Hippocampal formation (tissue), 2 donors: ENCODE measurements at places on chromosomes 1 and 21.

DNA sequence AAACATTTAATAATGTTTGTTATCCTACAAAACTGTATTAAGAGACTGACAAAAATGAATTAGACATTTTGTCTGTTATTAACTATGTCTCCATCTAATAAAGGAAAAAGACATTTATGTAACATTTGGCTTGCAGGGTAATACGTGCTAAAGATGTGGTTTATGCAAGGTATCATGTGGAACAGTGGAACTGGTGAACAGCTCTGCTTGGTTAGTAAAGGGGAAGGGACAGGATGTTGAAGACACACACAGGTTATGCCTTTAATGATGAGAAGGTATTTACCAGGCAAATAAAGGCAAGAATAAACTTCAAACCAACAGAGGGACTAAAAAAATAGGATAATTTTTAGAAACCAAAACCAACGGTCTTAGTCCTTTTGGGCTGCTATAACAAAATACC lies 93.1 kb downstream of the UCHL5 start:
- DNase-seq: no peak

DNA sequence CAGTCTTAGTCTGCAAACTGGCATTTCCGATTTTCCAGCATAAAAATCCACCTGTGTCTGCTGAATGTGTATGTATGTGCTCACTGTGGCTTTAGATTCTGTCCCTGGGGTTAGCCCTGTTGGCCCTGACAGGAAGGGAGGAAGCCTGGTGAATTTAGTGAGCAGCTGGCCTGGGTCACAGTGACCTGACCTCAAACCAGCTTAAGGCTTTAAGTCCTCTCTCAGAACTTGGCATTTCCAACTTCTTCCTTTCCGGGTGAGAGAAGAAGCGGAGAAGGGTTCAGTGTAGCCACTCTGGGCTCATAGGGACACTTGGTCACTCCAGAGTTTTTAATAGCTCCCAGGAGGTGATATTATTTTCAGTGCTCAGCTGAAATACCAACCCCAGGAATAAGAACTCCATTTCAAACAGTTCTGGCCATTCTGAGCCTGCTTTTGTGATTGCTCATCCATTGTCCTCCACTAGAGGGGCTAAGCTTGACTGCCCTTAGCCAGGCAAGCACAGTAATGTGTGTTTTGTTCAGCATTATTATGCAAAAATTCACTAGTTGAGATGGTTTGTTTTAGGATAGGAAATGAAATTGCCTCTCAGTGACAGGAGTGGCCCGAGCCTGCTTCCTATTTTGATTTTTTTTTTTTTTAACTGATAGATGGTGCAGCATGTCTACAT lies 2.5 kb upstream of the OLFML3 start:
- DNase-seq: no peak

DNA sequence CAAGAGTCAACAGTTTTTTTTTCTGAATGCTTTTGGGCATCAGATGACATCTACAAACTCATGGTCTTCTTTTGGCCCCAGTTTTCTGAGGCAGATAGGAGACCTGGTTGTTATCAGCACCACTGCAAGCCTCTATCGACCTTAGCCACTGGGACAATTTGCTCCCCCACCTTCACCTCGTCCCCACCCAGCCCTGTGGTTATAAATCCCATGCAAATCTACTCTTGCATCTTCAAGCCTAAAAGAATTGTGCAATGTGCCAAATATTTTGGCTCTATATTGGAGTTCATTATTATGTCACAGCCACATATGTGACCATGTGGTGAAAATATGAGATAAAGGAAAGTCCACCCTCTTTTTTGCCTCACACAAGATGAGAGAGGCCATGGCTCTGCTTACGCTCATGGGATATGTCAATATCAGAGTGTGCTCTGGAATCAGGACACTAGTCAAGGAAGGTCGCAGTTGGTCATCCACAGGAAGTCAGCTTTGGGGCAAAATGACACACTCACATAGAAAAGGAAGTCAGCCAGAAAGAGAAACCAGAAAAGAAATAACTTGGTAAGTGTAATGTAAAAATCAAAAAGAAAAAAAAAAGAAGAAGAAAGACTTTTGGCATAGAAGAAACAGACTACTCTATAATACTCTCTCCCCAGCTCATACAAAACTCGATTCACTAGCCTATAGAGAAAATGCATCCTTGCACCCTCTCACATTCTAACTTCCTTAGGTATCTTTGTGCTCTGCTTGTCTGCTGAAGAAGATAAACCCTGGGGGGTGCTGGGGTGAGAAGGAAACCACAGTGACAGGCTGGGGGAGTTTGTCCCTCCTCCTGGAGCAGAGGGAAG lies 21.2 kb downstream of the SLC30A10 start:
- DNase-seq: no peak

GRCh38 chr21:17789069-17789468 lies 30.1 kb downstream of the C21orf91 start:
- no peak for DNase-seq

GRCh38 chr1:172851856-172852255 lies 193.0 kb downstream of the FASLG start:
- DNase-seq: no peak

GRCh38 chr1:70358921-70359564 lies 4.5 kb upstream of the ANKRD13C start:
- no peak for DNase-seq

DNA sequence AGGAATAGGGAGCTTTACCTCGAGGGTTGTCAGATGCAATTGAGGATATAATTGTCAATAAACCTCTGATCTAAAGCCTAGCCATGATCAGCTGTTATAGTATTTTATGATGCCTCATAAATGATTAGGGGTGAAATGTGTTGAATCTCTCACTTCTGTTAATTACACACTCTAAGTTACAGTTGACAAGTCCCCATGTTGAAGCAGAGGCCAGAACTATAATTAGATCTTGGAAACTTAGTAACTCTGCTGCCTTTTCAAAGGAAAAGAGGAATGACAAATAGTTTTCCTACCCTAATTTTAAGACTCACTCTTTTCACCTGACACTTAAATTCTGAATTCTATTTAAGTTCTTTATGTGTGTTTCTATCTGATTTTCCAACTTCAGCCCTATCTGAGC lies 33.8 kb downstream of the CCSAP start:
- no peak for DNase-seq

- no peak for DNase-seq
Observed at GRCh38 chr1:43565600-43566360, 35.1 kb downstream of the PTPRF start.

DNA sequence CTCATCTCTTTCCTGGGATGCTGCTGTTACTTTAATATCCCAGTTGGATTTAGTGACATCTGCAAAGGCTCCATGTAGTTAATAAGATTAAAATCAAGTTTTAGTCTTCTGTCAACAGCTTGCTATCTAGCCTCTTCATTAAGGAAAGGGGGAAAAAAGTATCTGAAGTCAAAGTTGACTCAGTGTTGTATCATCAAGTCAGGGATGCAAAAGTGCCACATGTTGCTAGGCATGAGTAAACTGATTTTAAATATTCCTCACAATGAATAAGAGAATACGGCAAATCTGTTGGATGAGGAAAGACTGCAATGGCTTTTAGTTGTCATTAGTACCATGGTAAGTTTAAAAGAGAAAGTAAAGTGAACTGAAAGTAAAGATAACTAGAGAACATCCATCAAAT lies 383.2 kb upstream of the ZRANB2 start:
- DNase-seq: no peak

DNA sequence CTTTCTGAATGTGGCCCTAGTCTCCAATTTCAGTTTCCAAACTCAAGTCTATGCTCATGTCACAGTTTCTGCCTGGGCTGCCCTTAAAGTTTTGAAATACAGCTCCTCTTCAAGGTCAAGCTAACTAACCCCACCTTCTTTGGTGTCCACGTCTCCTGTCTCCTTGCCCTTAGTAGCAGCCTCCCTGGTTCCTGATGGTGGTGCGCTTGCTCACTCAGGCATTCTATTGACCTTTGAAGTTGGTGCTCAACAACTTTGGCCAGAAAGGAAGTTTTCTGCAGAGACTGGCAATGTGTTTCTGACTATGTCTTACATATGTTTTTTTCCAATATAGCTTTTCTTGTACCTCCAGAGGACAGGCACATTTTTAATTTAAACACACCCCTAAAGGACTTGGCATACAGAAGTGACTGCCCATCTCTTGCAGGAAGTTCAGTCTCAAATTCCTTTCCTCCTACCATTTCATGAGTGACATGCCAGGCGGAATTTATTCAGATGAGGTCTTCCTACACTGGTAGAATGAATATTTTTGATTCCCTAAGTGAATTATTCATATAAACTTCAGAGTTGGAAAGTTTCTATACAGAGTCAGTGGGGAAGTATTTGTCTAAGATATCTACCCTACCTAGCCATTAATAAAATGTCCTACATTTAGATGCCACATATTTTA lies 364.3 kb upstream of the USP24 start:
- DNase-seq: no peak

DNA sequence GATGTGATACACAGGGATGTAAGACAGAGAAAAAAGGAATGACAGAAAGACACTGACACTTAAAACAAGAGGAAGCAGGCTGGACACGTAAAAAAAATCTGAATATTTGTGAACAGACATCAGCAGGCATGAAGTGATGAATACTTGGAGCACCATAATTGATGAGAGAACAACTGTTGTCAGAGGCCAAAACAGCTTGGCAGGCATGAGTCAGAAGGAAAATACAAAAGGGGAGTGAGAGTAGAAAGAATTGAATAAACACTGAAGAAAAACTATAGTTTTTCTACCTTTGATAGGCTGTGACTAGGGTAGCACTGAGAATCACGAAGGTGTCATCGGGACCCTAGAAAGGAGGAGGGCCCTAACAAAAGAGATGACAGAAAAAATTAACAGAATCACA lies 21.6 kb upstream of the GUCA2A start:
- peak; percentile 17 for DNase-seq

DNA sequence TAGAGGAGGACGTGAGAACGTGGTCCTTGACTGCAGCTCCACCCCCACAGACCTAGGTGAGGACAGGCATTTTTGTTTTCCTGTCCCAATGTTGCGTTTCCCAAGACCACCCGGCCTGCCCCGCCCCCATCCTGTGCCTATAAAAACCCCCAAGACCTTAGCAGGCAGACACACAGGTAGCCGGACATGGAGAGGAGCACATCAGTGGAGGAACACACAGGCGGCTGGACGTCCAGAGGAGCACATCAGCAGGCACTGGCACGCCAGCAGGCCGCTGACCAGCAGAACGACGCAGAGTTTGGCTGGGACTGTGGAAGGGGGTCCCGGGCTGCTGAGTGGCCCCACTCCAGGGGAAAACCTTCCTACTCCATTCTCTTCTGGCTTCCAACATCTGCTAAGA lies 12.7 kb upstream of the HMGCL start:
- no peak for DNase-seq

DNA sequence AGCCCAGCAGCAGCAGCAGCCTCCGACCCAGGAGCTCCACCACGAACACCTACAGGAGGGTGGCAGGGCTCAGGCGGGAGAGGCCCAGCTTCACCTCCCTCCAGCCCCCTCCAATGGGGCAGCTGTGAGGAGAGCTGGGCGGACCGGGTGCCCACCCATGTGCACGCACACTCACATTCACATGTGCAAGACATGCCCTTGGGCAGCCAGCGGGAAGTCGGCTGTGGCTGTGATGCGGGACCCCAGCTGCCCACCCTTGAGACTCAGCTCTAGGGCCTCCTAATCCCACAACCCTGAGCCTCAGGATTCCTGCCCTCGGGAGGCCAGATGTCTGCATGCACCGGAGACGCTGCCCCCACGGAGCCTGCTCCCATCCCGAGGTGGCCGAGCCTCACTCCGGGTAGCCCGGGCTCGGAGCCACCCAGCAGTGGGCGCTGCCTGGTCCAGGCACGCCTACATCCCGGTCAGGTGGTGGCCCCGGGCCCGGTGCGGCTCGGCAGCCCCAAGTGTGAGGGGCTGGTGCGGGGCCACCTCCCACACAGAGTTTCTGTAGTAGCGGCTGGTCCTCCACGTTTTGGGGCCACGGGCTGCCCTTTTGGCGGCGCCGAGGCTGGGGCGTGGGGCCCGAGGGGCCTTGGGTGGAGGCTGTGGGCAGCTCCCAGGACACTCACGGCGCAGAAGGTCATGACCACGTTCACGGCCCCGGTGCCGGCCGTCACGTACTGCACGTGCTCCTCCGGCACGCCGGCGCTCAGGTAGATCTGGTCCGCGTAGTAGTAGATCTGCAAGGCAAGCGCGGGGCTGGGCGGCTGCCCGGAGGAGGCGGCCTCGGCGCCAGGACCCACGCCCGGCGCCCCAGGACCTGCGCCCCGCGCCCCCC lies 12.9 kb upstream of the SLC2A7 start:
- no peak for DNase-seq

DNA sequence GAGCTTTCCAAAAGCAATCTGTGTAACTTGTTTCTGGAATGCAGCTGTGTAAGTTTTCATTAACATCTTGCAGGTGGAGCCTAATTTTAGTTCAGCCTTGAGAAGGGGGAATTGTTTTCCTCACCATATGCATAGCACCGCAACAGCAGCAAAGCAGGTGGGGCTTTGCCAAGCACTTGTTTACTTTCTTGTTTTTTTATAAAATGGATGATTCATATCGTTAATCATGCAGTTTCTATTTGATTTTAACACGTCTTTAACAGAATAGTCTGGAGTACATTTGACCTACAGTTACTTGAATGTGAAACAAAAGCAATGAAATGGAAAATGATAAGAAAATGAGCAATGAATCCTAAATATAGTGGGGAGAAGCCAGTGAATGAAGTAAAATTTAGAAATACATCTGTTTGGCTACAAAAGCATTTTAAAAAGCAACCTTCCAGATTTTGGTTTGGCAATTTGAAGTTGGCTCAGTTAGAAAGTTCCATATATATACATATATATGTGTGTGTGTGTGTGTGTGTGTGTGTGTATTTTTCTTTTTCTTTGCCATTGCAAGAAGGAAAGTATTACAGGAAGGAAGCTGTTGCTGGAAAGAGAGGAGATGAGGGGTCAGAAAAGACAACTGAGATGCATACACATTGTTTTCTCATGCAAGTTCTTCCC lies 119.0 kb upstream of the ADGRL2 start:
- DNase-seq: peak; percentile 7

- no peak for DNase-seq
Observed at GRCh38 chr1:29362116-29362515, 125.8 kb downstream of the PTPRU start.

GRCh38 chr1:22117238-22117637 lies 25.7 kb downstream of the WNT4 start:
- peak; percentile 56 for DNase-seq

DNA sequence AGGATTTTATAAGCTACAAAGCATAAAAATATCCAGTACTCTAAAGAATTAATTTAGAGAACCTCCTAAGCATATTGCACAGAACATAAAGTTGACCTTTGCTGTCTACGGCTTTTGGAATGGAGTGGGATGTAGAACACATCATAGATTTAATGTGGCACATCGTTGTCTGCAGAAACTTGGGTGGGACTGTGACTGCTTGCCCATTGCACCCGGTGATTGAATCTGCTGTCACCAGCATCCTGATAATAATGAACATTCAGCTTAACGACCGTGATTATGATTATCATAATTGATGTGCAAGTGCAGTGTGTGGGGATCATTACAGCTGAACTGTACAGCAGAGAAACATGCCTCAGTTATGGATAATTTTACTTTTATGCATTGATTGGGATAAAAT lies 181.9 kb downstream of the SPATA17 start:
- no peak for DNase-seq

- no peak for DNase-seq
Observed at GRCh38 chr1:46718340-46718726, 581 bp downstream of the EFCAB14 start.

- no peak for DNase-seq
Observed at GRCh38 chr1:5737081-5737480, 255.1 kb downstream of the NPHP4 start.
